ENCODE measurements at places on chromosomes 6 and 20.

GRCh38 chr6:52595000-52595795 lies 18.3 kb upstream of the TRAM2 start:
- DNase-seq, result no peak

DNA sequence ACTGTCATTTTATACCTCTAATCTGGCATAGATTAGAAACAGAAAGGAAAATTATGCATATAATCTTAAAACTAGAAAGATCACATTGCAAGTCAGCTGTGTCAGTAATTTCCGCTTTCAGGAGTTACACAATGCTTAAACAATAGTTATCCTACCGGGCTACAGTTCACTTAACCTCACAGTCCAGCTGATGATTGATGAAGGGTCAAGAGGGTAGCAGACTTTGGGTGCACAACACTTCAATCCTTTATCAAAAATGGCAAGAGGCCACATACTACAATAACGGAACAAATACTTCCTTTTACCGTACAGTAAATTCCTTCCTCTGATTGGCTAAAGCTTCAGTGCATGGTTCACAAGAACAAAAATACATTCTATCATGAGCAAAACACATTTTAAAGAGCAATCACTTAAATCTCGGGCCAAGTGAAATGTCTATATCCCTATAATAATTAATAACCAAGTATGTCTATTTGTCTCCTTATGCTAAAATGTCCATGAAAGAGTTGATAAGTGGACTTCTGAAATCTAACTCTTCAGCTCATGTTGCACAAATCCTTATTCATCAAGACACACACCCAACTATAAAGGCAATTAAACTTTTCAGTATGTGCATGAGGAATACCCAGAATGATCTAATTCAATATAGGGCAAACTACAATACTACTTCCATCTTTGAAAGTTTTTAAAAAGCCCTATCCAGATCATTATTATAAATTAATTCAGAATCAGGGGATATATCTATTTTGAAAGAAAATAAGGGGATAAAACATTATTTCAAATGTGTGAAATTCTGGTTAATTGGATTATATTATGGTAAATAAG lies 76.8 kb downstream of the HIVEP2 start:
- DNase-seq, result no peak

DNA sequence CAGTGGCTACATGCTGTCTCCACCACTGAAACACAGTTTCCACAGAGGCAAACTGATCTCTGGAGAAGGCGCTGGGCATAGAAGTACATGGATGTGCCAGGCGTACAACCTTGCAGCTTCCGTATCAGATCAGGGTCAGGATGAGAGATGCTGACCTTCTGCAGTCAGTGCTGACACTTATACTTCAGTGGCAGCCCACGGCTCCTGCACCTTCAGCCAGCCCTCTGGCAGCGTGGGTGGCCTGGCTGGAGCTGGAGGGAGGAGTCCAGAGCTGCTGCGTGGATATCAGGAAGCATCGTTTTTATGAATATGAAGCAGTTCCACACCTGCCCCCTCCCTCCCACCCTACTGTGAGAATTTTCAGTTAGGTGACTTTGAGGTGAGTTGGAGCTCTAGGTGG lies 149.3 kb downstream of the CFAP61 start:
- DNase-seq, result no peak

- no peak for DNase-seq
Observed at GRCh38 chr6:46023216-46023915, 7.7 kb upstream of the CLIC5 start.

- DNase-seq, result no peak
Observed at GRCh38 chr6:13526727-13527670, 39.6 kb upstream of the GFOD1 start.

GRCh38 chr6:106383573-106383972 lies 23.1 kb downstream of the CRYBG1 start:
- no peak for DNase-seq

GRCh38 chr6:30889496-30889885 lies 5.2 kb downstream of the DDR1 start:
- no peak for DNase-seq

- DNase-seq, result peak; percentile 37
Observed at GRCh38 chr20:45311589-45312211, 3.6 kb upstream of the MATN4 start.

DNA sequence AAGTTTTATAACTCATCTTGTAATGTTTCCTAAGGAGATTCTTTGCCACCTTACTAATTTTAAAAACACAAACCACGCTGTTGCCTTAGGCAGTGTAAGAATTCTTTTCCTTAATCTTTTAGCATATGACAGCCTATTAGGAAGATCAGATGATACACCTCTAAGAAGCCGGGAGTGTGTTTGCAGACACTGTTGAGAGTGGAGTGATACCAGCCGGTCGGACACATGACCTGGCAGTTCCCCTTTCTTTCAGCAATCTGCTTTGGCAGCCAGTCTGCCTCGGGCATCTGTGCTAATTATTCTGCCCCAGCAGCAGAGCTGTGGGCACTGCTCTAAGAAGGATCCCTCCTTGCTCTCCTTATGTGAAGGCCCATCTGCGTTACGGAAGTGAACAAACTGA lies 50.9 kb downstream of the PLCB4 start:
- no peak for DNase-seq

DNA sequence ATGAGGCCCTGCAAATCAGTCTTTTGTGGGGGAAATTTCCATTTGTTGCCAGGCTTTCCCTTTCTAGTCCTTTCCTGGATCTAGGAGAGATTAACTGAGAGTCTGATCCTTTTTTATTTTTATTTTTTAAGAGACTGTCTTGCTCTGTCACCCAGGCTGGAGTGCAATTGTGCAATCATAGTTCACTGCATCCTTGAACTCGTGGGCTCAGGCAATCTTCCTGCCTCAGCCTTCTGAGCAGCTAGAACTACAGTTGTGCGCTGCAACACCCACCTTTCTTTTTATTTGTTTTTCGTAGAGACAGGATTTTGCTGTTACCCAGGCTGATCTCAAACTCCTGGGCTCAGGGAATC lies 22.9 kb downstream of the OR2B2 start:
- DNase-seq, result no peak

DNA sequence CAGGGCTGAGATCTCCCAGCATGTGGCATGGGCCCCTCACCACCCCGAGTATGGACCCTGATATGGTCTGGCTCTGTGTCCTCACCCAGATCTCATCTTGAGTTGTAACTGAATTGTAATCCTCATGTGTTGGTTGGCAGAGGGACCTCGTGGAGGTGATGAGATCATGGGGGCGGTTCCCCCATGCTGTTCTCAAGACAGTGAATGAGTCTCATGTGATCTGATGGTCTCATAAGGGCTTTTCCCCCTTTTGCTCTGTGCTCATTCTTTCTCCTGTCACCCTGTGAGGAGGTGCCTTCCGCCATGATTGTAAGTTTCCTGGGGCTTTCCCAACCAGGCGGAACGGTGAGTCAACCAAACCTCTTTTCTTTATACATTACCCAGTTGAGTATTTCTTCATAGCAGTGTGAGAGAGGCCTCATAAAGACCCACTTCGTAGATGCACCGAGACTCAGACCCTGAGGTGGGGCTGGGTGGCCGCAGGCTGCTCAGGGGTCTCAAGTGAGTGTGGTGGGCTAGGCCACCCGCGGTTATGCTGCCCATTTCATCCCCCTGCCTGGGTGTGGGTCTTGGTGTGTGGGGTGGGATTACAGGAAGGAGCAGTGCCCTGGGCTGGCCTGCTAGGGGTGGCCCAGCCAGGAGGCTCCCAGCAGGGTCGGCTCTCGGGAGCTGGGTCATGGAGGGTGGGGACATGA lies 26.2 kb upstream of the GATA5 start:
- DNase-seq, result peak; percentile 48

GRCh38 chr6:159646733-159647132 lies 46.3 kb downstream of the SOD2 start:
- DNase-seq, result no peak

GRCh38 chr6:137927777-137928218 lies 60.7 kb downstream of the TNFAIP3 start:
- DNase-seq, result peak; percentile 60

DNA sequence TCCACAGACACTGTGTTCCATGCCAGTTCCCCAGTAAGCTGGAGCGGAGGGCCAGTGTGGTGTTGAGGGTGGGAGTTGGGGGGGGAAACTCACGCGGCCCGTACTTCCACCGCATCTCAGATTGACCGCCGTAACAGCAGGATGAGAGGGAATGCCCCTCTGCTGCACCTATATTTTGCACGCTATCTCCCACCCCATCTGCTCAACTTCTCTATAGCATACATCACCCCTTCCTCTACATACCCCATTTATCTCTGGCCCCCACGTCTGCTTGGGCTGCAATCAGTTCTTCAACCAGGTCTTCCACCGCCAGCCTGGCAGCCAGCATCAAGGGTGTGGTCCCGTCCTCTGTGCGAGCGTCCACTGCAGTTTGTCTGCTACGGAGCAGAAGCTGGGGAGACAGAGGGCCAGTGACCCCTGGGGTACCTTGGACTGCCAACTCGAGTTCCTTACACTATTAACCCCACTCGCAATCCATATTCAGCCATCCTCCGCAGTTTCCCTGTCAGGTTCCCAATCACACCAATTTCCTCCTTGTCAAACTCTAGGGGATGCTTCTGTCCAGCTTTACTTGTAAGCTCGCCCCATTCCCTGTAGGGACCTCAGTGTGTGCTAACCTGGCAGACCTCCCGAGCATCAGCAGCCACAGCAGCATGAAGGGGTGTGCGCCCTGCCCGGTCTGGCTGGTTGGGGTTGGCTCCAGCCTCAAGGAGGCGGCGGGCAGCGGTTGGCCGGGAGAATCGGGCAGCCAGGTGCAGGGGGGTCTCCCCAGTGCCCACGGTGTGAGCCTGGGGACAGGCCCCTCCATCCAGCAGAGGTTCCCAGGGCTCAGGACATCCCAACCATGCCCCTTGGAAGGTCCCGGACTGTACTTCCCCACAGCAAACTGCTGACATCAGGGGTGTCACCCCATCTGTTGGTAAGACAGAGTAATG lies 4.5 kb upstream of the GPSM3 start:
- no peak for DNase-seq

- DNase-seq, result no peak
Observed at GRCh38 chr6:111944541-111944940, 71.3 kb upstream of the FYN start.

DNA sequence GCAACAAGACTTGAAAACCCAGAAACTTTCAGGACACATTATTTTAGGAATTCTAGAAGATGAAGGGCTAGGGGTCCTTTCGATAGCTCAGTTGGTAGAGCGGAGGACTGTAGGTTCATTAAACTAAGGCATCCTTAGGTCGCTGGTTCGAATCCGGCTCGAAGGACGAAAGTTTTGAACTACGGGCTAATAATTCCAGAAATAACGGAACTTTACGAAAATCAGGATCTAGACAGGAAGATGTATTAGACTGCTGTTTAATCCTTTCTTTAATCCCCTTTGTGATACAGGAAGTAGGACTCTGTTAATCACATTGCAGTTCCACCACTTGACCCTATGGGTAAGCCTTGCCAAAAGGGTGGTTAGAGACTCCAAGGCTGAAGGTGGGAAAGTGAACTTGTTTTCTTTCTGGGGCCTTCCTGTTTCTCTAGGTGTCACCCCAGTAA lies 21.2 kb upstream of the ABT1 start:
- no peak for DNase-seq

GRCh38 chr20:4038047-4038459 lies 22.7 kb upstream of the RNF24 start:
- DNase-seq, result peak; percentile 64

DNA sequence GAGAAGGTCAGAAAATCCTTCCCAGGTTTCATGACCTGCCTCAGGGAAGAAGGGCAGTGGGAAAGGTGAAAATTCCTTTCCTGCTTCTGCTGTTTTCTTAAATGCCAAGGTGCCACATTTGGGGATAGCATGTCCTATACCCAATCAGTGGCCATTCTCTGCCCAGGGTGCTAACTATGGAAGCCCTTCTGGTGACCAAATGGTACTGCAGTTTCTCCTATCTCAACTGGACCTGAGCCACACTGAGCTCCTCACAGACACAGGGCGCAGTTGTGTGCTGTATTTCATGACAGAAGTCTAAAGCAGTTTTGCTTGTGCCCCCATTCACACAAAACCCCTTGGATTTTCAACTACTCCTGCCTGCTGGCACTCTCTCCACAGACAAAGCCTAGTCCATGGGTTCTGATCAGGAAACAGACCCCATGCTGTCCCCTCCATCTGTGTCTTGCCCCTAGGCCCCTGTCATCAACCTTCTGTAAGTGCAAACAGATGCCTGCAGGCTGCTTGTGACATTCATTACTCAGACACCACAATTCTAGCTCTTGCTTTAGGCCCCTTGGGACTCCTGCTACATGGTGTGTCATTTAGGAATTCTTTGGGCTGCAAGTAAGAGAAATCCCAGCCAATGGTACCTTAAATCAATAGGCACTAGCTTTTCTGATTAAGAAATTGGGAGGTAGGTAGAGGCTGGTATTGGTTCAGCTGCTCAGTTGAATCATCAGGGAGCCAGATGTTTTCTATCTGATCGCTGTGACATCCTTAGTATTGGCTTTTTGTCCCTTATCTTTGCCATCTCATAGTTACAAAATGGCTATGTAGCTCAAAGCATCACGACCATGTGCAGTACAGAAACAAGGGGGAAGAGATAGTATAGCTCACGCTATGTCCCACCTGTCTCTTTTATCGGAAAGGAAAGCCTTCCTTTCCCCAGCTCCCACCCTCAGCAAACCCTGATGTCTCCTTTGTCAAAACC lies 147.8 kb downstream of the CD83 start:
- no peak for DNase-seq

- peak; percentile 4 for DNase-seq
Observed at GRCh38 chr6:133854364-133855275, 34.3 kb upstream of the TCF21 start.

DNA sequence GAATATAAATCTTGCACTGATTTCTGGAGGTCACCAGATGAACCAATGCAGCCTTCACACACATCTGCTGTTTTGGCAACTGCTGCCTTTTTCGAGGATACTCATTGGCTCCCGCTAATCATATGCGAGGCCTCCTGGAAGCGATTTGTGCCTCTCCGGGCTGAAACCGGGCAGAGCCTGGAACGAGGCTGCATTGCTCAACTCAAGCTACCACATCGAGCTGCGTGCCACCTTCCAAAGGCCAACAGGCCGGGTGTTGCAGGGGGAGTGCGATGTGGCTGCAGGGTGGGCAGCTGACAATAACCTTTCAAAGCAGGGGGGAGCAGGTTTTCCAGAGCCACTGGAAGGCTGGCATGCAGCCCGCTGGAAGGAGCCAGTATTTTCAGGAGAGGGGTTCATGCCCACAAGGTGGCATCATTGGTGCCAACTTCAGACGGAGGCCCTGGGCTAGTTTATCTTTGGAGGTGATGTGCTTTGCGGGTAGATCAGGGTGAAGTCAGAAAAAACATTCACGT lies 122.6 kb upstream of the IFNGR1 start:
- DNase-seq, result peak; percentile 21

GRCh38 chr6:103367212-103367611 lies 1492.5 kb downstream of the HACE1 start:
- no peak for DNase-seq

- DNase-seq, result no peak
Observed at GRCh38 chr20:53925651-53926401, 144.6 kb downstream of the BCAS1 start.
